Activated CD4-positive, CD25-positive, alpha-beta regulatory T cell treated with anti-CD3 and anti-CD28 coated beads, Interleukin-2, amount 50 U/mL, for 16 hours (primary cell): ENCODE measurements at places on chromosomes 12 and 14.
A peak's percentile ranks its signal among the peaks of the same experiment; 100 is the strongest.

DNA sequence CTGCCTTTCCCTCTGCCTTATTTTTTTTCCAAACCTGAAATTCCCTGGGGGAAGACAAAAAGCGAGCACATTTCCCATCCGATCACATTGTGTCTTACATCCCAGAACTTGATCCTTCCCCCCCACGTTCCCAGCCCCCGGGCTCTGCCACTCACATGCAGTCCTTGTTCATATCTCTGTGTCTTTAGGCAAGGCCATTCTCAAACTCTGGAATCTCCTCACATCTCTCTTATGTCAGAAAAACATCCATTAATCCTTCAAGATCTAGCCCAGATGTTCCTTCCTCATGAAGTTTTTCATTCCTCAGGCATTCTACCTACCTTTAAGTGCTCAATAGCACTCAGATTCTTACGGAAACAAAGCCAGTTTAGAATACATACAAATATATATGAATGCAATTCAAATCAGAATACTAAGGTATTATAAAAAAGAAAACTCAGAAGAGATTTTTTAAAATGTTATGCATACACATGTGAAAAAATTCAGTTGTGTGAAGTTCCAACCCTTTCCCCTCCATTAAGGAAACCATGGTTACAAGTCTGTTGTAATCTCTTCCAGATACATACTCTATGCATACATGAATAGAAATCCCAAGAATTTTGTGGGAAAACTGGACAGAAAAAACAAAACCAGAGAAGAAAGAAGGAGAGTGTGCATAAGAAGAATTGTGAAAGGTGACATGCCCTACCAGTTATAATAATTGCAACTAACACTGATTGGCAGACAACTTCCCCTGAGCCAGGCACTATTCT, 120.3 kb downstream of the SLC38A1 start:
- no peak for DNase-seq

GRCh38 chr14:95222151-95222631, 64.9 kb upstream of the DICER1 start:
- no peak for DNase-seq

DNA sequence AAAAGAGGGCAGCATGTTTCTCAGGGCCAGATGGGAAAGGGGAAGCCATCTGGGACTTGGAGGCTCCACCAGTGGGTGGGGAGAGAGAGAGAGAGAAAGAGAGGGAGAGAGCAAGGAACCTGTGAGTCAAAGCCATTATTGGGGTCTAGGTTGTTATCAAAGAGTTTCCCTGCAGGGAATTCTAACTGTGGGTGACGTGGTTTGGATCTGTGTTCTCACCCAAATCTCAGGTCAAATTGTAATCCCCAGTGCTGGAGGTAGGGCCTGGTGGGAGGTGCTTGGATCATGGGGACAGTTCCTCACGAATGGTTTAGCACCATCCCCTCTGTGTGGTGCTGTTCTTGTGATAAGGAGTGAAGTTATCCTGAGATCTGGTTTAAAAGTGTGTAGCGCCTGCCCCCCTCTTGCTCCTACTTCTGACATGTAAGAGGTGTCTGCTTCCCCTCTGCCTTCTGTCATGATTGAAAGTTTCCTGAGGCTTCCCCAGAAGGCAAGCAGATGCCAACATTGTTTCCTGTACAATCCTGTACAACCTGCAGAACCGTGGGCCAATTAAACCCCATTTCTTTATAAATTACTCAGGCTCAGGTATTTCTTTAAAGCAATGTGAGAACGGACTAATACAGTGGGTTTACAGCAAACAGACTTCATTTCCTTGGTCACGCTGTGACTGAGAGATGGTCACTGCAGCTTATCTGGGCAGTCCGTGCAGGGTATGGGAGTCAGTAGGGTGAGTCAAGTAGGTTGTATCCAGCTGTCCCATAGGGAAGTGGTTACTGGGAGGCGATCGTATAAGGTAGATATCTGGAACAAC, 52.4 kb downstream of the CCDC91 start:
- no peak for DNase-seq

DNA sequence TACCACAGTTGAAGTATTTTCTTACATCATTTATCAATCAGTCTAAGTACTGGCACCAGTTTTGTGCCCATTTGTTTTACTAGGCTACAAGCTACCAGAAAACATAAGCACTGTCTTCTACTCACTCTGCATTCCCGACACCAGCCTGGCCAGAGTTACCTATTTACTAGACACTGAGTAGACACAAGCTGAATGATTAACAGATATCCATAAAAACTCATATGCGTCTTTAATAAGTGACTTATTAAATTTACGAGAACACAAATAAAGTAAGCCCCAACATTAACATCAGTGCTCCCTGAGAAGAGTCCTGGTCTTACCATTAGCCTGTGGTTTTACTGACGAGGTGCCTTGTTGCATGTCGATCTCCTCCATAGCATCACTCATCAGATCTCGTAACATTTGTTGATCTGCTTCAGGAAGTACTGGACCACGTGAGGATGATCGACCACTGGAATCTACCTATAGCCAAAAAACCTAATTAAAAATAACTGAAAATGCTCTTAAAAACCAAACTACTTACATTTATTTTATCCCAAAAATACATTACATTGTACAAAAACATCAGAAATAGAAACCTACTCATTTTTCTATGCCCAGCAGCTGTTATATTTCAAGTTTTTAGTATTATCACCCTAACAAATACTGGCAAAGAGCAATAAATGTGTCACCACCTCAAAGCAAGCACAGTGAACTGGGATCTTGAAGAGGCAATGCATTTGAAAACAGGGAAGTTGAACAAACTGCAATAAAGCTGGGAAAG, 53.3 kb downstream of the BDKRB1 start:
- no peak for DNase-seq

DNA sequence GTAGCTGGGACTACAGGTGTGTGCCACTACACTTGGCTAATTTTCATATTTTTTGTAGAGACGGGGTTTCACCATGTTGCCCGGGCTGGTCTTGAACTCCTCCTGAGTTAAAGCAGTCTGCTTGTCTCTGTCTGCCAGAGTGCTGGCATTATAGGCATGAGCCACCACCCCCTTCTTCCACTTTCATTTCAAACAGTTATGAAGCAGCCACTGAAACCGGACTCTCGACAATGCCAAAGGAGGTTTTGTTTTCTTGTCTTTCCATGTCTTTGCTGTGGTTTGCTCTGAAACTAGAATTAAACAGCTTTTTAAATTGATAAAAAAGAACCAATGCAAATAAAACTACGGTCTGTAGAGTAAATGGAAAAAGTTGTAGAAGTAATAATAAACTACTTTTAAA, 30.4 kb downstream of the RAP1B start:
- DNase-seq = peak; percentile 10

GRCh38 chr14:83133981-83134645, 1600.5 kb upstream of the SEL1L start:
- DNase-seq = no peak

DNA sequence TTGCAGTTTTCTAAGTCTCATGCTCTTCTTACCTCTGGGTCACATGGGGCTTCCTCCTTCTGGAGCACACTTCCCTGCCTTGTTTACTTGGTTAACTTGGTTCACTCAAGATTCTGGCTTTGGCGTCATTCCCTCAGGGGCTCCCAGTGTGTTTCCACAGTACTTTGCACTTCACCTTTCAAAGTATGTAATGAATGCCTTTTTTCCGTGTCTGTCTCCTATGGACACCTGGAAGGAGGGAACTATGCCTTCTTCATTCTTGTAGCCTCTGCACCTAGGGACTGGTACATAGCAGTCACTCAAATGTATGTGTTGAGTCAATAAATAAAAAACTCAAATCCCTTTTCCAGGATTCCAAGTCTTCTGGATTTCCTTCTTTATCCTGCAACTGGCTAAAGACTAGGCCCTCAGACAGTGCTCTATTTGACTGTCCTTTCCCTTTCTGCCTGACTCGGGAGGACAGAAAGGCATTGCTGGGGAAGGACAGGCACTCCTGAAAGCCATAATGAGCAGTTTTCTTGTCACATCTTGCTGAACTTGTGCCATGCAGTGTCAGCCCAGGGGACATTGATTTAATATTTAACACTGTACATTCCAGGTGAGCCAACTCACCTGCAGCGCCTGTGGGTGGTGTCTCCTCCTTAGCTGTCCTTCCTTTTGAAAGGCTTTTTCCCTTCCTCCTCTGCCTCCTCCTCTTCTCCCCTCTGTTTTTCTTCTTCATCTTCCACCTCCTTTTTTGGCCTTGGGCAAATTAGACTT, 12.8 kb downstream of the MYRFL start:
- no peak for DNase-seq

DNA sequence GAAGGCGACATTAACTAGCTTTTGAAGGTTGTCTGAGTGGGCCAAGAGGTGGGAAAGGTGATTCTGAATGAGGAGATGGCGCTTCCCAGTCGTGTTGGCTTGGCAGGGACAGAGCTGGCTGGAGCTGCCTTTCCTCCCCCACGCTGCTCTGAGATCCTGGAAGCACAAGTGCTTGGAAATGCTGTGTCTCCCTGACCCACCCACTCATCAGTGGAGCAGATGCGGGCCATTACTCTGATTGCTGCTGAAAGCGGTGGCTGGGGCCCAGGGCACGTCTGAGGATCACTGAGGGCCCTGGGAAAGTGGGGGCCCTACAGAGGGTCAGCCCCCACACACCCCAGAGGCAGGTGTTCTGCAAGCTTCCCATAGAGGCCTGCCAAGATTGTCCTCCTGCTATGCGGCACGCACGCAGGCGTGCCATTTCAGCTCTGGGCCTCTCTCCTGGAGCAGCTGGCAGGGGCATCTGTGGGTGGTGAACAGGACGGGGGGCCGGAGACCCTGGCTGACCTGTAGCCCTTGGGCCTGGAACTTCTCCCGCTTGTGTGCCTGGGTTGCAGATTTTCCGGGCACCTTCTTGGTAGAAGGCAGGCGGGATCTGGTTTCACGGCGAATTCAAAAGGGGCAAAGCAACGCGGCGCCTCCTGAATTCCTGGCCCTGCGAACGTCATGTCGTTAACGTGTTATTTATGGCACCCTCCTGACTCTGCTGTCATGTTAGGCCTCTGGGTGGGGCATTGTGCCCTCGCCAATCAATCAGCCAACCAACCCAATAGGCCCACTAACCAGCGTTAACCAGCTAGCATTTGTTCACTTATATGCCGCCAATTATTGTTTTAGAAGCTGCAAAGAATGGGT, 133.8 kb upstream of the TBX3 start:
- no peak for DNase-seq

DNA sequence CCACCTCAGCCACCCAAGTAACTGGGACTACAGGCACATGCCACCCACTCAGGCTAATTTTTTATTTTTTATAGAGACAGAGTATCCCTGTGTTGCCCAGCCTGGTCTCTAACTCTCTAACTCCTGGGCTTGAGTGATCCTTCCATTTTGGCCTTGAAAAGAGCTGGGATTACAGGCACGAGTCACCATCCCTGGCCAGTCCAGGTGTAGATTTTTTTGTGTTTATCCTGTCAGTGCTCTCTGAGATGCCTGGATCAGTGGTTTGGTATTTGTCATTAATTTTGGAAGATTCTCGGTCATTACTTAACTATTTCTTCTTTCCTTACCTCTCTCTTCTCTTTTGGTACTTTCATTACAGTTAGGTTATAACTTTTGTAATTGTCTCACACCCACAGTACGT, 5.3 kb upstream of the HIF1A start:
- no peak for DNase-seq
